ENCODE measurements at places on chromosomes 5 and 9.

DNA sequence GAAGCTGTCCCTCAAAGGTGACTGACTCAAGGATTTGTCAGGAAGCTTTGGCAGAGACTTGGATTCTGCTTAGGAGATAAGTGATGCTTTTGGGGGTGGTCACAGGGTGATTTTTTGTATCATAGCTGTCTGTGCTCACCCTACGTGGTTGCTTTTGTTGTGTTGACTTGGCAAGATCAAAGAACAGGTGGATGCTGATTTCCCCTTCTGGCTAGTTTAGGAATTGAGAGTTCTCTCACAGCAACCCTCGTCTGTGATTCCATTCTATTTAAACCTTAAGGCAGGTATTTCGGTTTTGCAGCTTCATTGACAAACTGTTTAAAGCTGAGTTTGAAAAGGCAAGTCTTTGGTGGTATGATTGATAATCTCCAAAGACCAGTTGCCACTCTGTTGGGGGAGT, 27.2 kb downstream of the ARHGAP26 start:
- DNase-seq = no peak

DNA sequence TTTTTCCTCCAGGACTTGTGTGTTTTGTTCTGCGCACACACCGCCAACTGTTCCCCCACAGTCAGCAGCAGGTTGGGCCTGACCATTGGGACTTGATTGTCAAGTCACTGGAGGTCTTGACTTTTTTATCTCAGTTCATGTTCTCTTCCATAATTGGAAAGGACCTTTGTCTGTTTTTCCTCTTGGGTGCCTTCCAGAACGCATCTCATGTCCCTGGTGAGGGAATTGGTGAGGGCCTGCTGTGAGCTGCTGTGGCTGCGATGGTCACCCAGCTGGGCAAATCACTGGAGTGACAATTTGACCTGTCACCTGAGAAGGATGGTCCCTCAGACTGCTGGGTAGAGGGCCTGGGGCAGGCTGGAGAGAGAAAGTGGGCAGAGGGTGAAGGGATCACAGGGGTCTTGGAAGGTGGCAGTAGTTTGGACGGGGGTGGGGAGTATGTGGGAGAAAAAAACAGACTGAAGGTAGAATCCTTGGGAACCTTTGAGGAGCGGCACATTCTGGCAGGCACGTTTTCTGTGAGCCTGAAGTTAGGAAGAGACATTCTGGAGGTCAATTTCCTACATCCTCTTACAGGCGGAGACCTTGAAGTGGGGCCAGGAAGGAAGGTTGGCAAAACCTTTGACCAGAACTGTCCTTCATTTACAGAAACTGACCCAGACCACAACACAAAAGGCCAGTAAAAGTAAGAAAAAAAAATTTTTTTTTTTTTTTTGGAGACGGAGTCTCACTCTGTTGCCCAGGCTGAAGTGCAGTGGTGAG, 4.4 kb downstream of the CDK9 start:
- no peak for DNase-seq

GRCh38 chr5:103505581-103506305, 56.8 kb downstream of the NUDT12 start:
- no peak for DNase-seq

GRCh38 chr9:88041447-88041846, 67.1 kb upstream of the CDK20 start:
- no peak for DNase-seq

- no peak for DNase-seq
These were observed 583.5 kb upstream of the TUSC1 start for GRCh38 chr9:26261503-26262330.

DNA sequence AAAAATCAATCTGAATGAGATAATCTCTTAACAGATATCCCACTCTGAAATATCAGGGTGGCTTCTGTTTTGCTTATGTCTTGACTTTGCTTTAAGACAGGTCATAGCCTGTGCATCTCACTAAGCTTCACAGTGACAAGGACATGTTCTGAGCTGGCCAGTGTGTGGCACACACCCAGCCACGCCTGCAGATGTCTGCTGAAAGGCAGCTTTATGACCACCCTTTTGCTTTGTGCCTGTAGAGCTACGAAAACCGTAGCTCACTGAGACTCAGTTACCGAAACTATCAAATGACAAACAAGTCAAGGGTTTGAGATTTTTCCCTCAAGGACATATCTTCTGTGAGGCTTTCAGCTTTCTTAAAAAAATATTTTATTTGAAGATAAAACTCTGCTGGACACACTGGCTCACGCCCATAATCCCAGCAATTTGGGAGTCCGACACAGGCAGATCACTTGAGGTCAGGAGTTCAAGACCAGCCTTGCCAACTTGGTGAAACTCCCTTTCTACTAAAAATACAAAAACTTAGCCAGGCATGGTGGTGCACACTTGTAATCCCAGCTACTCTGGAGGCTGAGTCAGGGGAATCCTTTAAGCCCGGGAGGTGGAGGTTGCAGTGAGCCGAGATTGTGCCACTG, 233.2 kb downstream of the SPATA31A1 start:
- no peak for DNase-seq

DNA sequence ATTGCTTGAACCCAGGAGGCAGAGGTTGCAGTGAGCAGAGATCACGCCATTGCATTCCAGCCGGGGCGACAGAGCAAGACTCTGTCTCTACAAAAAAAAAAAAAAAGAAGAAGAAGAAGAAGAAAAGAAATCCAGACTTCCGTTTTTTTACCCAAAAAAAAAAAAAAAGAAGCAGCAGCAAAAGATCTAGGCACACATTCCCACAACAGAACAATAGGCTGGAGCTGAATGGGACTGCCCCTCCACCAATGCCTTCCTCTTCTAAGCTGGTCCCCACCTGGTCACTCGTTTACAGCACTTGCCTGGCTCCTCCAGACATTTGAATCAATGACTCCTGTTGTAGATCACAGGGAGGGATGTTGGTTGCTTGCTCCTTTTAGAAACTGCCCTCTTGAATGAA, 1.6 kb upstream of the LMAN2 start:
- DNase-seq = no peak

Measured in KG1 (cell line).